ENCODE measurements at places on chromosomes 2 and 18.

DNA sequence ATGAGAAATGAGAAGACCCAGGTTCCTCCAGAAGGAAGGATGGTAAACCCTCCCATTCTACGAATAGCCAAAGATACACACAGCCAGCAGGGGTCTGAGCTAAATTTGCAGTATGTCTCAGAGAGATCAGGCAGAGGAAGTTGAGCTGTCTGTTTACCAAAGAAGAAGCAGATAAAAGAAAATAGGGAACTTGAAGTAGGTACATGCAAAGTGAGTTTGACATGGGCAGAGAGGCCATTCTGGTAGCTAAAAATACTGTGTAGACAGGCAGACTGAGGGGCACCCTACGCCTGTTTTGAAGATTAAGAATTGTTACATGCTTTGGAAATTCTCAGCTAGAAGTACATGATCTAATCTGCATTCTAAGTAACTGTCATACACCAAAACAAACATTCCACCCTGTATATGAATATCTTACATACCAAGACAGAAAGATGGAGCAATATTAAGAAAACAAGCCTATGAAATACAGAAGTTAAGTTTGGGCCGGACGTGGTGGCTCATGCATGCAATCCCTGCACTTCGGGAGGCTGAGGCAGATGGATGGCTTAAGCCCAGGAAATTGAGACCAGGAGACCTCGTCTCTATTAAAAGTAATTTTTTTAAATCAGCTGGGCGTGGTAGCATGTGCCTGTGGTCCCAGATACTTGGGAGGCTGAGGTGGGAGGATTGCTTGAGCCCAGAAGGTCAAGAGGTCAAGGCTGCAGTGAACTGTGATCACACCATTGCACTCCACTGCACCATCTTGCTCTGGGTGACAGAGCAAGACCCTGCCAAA is 157.9 kb downstream of the ANKRD44 start:
- no peaks in the 10 kb centered on the region for H3K36me3 ChIP-seq
- H3K27me3 ChIP-seq = peaks cover 2% of the 10 kb centered on the region
- no peak overlapping the region for H3K4me3 ChIP-seq
- no peak for DNase-seq
- no peak overlapping the region for H3K27ac ChIP-seq
- peaks cover 8% of the 10 kb centered on the region for H3K4me1 ChIP-seq

GRCh38 chr2:240917684-240918257 is 11.6 kb downstream of the CROCC2 start:
- no peak overlapping the region for H3K27ac ChIP-seq
- no peak for DNase-seq
- peaks cover 5% of the 10 kb centered on the region for H3K27me3 ChIP-seq
- peaks cover 2% of the 10 kb centered on the region for H3K4me1 ChIP-seq
- H3K4me3 ChIP-seq = no peak overlapping the region

- no peak for DNase-seq
- no peaks in the 10 kb centered on the region for H3K4me1 ChIP-seq
- peaks cover 3% of the 10 kb centered on the region for H3K27me3 ChIP-seq
- no peak overlapping the region for H3K4me3 ChIP-seq
Observed at GRCh38 chr2:118988706-118989105, 46.7 kb downstream of the MARCO start.

GRCh38 chr18:26356045-26356785 is 130.0 kb downstream of the TAF4B start:
- no peak overlapping the region for H3K4me3 ChIP-seq
- no peaks in the 10 kb centered on the region for H3K27me3 ChIP-seq
- no peak overlapping the region for H3K27ac ChIP-seq
- no peaks in the 10 kb centered on the region for H3K4me1 ChIP-seq
- no peak for DNase-seq

GRCh38 chr2:39499336-39499735 is 62.3 kb upstream of the MAP4K3 start:
- DNase-seq = no peak
- H3K27ac ChIP-seq = no peak overlapping the region
- peaks cover 3% of the 10 kb centered on the region for H3K27me3 ChIP-seq
- H3K4me1 ChIP-seq = peaks cover 11% of the 10 kb centered on the region

DNA sequence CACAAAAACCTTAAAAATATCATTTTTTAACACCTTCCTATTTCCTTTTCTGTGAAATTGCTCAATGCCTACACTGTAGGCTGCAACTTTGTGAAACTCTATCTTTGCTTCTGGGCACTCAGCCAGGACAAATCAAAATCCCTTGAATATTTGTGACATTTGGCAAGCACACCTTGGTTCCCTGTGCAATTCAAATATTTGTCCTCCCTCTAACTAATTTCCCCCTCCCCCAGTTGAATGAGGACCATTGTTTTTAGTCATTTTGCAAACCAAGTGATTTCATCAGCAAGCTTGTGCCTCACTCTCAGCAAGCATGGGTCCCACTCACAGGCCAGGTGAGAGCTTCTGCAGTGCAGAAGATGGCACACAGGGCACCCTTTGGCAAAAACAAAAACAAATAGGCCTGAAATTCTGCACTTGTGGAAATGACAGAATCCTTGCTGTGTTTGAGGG is 541.5 kb downstream of the CNTNAP5 start:
- peaks cover 15% of the 10 kb centered on the region for H3K4me1 ChIP-seq
- DNase-seq = no peak
- H3K4me3 ChIP-seq = no peak overlapping the region
- peaks cover 2% of the 10 kb centered on the region for H3K27me3 ChIP-seq
- H3K27ac ChIP-seq = no peak overlapping the region
- H3K36me3 ChIP-seq = no peaks in the 10 kb centered on the region

GRCh38 chr18:49609256-49610021 is 47.6 kb downstream of the LIPG start:
- H3K4me3 ChIP-seq = no peak overlapping the region
- no peak overlapping the region for H3K27ac ChIP-seq
- peaks cover 12% of the 10 kb centered on the region for H3K4me1 ChIP-seq
- H3K36me3 ChIP-seq = peaks cover 8% of the 10 kb centered on the region

- peaks cover 2% of the 10 kb centered on the region for H3K27me3 ChIP-seq
- no peak overlapping the region for H3K27ac ChIP-seq
- DNase-seq = no peak
- no peak overlapping the region for H3K4me3 ChIP-seq
- no peaks in the 10 kb centered on the region for H3K36me3 ChIP-seq
- peaks cover 7% of the 10 kb centered on the region for H3K4me1 ChIP-seq
Observed at GRCh38 chr2:239609162-239609561, 208.3 kb upstream of the HDAC4 start.

GRCh38 chr2:133255360-133255759 is 312.9 kb downstream of the NCKAP5 start:
- no peak overlapping the region for H3K4me3 ChIP-seq
- no peak overlapping the region for H3K27ac ChIP-seq
- H3K27me3 ChIP-seq = peaks cover 2% of the 10 kb centered on the region
- peaks cover 4% of the 10 kb centered on the region for H3K4me1 ChIP-seq
- DNase-seq = no peak
- no peaks in the 10 kb centered on the region for H3K36me3 ChIP-seq

DNA sequence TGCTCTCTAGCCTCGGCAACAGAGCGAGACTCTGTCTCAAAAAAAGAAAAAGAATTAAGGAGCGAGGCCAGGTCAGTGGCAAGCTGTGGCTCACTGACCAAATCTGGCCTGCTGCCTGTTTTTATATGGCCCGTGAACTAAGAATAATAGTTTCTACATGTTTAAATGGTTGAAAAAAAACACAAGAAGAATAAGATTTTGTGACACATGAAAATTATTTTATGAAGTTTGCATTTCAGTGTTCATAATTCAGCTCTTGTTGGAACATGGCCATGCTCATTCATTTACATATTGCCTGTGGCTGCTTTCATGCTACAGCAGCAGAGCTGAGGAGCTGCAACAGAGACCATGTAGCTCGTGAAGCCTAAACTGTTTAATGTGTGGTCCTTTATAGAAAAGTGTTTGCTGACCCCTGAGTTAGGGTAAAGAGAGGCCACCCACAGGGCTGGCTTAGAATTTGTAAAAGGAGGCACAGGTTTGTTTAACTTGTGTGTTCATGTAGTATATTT is 59.5 kb downstream of the MFSD6 start:
- peaks cover 18% of the 10 kb centered on the region for H3K4me1 ChIP-seq
- H3K27me3 ChIP-seq = peaks cover 1% of the 10 kb centered on the region
- no peak overlapping the region for H3K27ac ChIP-seq
- H3K36me3 ChIP-seq = peaks cover 4% of the 10 kb centered on the region
- DNase-seq = no peak

Data from endothelial cell (in vitro differentiated cells).